ENCODE measurements at places on chromosomes 2 and 18.

GRCh38 chr2:128773641-128774319, 455.1 kb upstream of the HS6ST1 start:
- no peak for DNase-seq

DNA sequence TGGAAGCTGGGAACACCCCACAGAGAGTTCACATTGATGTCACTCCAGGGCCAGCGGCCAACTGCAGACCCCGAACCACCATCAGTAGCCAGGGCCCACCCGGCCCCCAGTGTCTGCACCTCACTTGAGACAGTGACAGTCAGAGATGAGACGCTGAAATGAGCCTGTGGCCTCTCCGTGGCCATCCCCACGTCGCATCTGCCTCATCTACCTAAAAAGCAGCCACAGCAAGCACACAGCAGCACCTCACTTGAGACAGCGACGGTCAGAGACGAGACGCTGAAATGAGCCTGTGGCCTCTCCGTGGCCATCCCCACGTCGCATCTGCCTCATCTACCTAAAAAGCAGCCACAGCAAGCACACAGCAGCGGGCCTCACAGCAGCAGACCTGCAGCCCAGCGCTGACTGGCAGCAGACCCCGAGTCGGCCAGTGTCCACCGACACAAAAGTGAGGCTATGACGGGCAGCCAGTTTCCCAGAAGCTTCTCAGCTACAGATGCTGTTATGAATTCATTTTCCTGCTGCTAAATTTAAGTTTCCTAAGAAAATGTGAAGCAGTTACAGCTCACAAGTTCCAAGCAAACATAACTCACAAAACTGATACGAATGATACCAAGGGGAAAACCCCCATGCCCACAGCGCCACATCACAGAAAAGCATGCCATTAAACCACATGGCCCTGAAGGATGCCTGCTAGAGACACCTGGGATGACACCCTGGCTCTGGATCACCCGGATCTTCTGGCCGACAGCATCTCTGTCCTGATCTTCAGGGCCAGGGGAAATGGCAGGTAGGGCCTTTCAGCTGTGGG, 27.7 kb downstream of the SNORC start:
- DNase-seq: no peak

DNA sequence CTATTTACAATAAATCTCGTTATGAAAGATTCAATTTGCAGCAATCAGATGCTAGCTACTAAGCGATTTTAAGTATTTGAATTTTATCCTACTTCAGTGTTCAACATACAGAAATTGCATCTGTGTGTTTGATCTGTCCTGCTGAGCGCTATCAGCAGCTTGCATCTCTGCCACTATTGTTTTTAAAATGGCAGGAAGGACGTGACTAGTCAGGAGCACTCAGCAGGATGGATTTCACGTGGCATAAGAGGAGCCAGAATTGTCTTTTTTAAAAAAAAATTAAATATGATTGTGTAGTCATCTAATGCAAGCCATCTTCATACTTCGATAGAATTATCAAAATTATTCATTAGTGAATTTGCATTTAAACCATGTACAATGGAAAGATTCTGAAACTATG, 2.8 kb upstream of the KLHL14 start:
- no peak for DNase-seq

DNA sequence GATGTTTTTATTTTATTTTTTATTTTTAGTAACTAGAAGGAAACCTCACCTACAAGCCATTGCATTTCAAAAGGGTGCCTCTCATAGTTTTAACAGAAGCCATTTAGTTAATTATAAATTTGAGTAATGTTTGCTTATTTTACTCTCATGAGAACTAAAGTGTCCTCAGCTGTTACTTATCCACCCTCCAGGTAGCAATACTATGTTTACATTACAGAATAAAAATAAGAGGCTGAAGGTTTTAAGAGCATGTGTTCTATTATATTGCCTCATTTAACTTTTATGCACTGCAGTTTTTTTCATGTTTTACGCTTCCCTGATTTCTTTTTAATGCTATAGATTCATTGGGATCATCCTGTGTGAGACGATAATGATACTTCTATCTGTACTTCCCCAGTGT, 235.5 kb downstream of the THSD7B start:
- DNase-seq: no peak

- DNase-seq: no peak
Measured at GRCh38 chr18:9095297-9096006, 7.0 kb upstream of the NDUFV2 start.

GRCh38 chr2:208488686-208489564, 82.3 kb downstream of the PTH2R start:
- peak; percentile 5 for DNase-seq

DNA sequence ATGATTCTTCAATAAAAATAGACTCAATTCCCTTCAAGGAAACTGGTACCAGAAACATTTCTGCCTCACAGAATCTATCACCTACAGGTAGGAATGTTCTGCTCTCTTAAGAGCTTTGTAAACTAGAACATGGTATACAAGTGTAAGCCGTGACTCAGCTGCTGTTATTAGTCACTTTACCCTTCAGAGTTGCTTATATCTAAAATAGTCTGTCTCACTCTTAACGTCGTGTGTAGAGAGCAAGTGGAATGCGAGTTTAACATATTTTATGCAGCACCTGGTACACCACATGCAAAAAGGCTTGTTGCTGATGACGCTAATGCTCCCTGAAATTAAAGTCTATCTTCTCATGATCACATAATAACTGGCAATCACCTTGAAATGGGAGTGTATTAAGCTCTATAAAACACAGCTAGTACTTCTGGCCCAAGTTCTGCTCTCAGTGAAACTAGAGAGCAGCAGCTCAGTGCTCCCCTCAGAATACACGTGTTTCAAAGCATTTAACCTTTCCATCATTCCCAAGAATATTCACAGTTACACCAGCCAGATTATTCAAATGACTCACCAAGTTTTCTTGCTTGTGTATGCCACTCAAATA, 420.0 kb downstream of the ZEB2 start:
- peak; percentile 88 for DNase-seq

DNA sequence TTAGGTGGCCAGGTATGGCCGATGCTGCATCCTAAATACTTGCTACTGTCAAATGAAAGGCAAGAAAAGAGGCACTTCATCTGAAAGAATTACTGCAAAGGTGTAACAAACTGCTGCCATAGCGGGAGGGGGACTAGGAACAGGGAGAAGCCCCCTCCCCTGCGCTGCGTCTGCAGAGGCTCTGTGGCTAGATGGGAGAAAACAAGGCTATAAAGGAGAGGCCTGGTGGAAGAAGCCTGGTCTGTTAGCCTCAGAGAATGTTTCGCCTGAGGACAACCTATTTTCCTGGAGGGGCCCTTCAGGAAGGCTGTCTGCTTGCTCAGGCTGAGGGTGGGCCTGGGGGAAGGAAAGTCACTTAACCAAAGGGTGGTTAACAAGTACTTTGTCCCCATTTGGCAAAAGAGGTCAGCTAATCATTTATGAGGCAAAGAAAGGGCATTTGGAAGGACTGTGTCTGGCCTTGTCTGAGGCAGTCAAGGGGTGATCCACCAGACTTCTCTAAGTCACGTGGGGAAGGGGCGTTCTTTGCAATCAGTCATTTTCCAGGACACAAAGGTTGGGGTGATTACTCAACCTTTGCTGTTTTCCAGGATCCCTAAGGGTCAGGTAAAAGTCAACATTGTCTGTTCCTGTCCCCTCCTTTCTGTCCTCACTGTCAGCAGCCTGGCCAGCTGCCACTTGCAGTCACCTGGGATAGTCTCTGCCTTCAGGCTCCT, 103.0 kb upstream of the TMEM200C start:
- no peak for DNase-seq

GRCh38 chr2:207885010-207885409, 115.3 kb upstream of the FZD5 start:
- DNase-seq: no peak

DNA sequence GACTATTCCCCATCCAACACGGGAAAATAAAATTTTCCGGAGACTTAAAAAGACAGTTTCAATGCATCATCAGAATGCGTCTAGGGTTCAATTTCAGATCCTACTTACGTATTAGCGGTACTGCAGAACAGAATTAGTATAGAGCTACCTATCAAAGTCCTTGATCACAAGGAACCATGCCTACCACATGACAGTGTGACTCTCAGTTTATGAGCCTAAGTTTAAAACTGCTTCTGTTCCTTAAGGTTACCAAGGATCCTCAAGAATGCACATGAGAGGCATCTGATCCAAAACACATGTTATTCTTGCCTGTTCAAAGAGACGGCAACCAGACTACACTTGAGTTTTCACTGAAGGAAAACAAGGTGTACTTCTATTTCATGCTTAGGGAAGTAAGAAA, 369.7 kb downstream of the EPHA4 start:
- no peak for DNase-seq

DNA sequence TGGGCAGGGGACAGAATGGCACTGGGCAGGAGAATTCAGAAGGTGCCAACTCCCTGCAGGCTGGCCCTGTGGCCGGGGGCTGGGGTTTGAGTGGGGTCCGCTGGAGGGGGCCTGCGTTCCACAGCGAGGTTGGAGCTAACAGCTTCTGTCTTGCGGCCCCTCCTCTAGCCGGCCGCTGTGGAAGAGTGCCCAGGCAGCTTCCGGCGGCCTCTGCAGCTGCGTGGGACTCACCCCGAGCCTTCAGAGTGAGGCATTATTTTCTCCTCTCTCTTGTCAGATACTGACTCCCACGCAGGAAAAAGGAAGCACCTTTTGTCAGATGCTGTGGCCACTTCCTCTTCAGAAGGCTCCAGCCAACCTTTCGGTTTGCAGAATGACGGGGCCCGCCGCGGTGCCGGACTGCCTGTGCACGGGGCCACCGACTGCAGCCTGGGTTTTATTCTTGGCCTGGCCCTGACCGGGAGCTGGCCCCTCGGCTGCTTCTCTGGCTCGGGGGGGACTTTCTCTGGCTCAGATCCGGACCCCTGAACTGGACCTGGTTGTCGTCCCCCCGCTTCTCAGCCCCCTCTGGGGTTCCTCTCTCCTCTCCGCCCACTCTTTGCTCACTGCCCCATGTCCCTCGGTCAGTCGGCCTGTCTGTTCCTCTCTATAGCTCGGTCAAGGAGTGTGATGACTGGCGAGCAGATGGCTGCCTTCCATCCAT, 40.1 kb downstream of the ARHGAP25 start:
- no peak for DNase-seq

GRCh38 chr2:15893689-15894480, 46.5 kb upstream of the MYCN start:
- no peak for DNase-seq

GRCh38 chr2:196783431-196784094, 15.9 kb downstream of the GTF3C3 start:
- DNase-seq: peak; percentile 72

DNA sequence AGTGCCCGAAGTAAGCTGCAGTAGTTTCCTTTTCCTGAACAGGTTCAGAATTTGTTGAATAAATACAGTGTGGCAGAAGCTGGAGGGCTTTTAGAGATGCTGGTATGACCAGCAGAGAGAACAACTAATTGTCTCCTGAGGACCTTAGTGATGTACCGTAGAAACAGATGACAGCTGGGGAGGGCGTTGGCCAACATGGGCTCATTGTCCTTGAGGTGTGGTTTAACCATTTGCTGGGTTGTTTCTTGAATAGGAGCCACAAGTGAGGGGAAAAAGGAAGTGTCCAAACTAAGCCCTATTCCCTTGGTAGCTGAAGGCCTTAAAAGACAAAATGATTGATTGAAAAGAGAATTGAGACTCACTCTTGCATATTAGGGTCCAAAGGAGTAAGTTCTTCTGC, 11.7 kb upstream of the FAM228A start:
- DNase-seq: no peak

- DNase-seq: peak; percentile 14
Measured at GRCh38 chr2:207902821-207903220, 122.5 kb downstream of the PLEKHM3 start.

- DNase-seq: no peak
Measured at GRCh38 chr2:183031911-183032794, 6.1 kb downstream of the NCKAP1 start.

GRCh38 chr2:224085246-224085645, 46.2 kb upstream of the SERPINE2 start:
- peak; percentile 86 for DNase-seq

- peak; percentile 42 for DNase-seq
Measured at GRCh38 chr18:5073026-5073944, 123.8 kb downstream of the AKAIN1 start.

DNA sequence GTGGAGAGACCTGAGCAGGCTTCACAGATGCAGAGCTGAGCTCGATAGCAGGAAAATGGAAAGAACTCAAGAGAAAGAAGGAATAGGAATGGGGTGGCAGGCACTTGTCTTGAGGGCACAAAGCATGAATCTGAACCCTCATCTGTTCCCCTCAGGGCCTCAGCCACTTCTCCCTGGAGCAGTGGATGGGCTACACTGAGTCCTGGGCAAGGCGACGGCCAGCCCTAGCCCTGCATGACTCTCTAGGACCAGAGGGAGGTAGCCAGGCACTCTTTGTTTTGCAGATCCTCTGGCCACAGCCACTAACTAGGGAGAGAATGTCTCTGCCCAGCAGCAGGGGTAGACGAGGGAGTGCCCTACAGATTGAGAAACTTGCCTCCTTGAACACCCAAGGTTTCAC, 3.4 kb upstream of the TEX51 start:
- DNase-seq: no peak

DNA sequence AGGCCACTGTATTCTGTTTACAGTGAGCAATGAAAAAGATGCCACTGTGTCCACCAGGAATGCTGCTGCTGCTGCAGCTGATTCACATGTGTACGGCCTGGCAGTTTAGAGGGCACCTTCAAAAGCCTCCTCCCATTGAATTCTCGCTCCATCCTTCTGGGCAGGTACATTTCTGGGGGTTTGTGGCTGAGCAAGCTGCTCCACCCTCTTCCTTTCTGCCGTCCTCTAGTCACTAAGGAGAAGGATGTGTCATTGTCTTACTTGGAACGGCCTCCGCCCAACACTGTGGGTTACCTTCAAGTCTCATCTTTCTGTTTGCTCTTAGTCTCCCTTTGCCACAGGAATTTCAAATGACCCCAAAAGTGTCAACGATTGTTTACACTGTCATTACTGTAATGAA, 182.0 kb downstream of the ZBTB7C start:
- peak; percentile 31 for DNase-seq

DNA sequence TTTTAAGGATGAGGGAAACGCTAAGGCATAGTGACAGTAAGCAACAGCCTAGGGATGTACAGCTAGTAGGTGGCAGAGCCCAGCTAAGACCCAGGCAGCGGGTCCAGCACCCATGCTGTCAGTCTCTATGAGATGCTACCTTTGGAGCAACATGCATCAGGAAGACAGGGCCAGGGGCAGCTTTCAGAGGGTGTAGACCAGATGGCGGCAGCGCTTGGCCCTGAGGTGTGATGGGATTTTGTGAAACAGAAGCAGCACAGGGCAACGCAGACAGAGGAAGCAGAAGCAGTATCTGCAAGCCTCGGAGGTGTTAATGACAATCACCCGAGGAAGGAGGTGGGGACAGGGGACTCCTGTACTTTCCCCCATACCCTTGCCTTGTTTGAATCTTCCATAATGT, 43.2 kb downstream of the SDC1 start:
- DNase-seq: no peak

DNA sequence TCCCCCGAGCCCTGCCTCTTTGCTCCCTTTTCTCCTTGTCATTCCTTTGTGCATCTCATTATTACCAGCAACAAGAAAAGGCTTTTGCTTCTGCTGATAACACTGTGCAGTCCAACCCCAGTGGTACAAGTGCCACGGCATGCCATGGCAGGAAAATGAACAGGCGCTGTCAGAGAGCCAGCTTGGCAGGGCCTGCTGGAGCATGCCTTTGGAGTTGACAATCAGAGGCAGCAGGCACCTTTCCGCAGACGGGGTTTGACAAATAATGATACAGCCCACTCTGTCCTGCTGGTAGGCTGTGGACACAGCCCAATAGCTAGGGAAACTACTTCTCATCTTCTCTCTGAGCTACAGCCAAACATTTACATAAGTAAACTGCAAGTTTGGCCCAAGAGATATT, 243.9 kb upstream of the LRRTM1 start:
- DNase-seq: no peak
